GOT3 (cell line): ENCODE measurements at places on chromosomes 2 and 18.

DNA sequence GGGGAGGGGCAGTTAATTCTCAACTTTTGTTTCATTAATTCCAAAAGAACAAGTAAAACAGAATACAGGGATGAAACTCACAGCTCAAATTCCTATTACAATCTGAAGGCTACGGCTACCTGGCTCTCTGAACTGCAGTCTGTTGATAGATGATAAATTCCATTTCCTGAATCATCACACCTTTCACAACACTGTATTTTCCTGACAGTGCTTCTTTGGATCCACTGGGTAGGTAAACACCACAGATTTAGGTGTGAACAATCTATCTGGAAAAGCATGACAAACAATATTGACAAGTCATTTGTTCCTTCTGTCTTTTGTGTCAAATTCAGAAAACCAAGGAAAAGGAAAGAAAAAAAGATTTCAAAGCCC, 843.2 kb downstream of the LRRTM4 start:
- DNase-seq, result no peak

DNA sequence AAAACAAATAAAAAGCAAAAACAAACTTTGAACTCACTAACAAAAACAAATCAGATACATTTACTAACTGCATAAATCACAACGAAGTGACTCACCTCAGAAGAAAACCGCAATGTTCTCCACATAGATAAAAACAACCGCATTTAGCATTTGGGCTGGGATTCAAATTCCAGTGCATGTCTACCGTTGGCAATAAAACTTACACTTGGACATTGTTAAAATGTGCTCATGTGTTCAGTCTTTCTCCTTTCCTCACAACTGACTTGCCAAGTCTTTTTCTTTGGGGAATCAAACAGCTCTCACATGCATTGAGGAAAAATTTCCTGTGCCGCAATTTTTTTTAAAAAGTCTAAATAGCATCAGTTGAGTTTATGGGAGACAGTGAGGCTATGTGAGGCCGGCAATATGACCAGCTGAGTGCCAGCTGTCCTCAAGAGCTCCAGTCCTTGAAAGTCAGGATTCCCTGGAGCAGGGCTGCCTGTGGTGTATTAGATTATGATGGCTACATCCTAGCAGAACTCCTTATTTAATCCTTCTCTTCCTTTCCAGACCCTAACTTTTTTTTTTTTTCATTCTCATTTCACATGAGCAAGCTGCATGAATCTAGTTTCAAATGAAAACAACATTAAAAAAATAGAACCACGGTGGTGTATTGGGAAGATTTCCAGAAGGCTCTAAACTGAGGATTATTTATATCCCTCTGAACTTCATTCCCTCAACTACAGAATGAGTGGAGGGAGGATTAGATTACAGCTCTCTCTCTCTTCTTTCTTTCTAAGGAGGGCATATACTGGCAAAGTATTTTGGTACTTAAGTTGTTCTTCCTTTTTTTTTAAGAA, 70.2 kb upstream of the MEIS1 start:
- DNase-seq, result no peak

DNA sequence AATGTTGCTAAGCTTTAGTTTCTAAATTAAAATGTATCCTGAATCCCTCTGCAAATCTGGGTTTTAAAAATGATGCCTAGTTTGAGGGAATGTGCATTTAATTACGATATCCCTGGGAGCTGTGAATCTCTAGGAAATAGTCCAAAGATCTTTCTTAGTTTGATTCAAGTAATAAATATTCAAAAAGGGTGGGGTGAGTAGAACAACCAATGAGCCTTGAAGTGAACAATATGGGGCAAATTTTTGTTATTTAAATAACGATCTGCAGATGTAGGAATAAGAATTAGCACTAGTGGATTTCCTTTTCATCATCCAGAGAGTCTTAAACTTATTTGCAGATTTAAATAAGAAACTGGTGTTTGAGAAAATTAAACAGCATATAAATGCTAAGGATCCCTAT, 106.3 kb downstream of the ACVR1 start:
- no peak for DNase-seq

- no peak for DNase-seq
These were observed 46.8 kb downstream of the MRPS5 start for GRCh38 chr2:95074663-95075439.

- DNase-seq, result no peak
These were observed 200.4 kb downstream of the TMEM247 start for GRCh38 chr2:46679761-46680160.

DNA sequence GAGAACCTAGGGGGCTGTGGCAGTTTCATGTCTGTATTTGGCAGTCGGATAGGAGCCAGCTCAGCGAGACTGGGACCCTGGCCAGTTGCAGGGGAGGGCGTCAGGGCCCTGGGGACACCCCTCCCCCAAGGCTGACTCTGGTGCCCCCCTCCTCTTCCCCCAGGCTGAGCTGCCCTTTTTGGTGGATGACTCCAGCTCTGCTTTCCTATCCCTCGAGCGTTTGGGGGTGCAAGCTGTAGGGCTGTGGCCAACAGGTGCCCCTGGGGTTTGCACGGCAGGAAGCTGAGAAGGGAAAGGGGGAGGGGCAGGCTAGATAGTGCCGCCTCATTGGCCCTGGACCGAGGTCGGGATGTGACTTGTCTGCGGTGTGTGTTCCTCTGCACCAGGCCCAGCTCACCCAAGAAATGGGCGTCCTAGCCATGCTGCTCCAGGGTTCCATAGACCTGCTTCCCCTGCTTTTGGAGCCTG, 26.4 kb downstream of the SPEG start:
- no peak for DNase-seq

- no peak for DNase-seq
These were observed 63.8 kb downstream of the RTP5 start for GRCh38 chr2:241933179-241933911.

DNA sequence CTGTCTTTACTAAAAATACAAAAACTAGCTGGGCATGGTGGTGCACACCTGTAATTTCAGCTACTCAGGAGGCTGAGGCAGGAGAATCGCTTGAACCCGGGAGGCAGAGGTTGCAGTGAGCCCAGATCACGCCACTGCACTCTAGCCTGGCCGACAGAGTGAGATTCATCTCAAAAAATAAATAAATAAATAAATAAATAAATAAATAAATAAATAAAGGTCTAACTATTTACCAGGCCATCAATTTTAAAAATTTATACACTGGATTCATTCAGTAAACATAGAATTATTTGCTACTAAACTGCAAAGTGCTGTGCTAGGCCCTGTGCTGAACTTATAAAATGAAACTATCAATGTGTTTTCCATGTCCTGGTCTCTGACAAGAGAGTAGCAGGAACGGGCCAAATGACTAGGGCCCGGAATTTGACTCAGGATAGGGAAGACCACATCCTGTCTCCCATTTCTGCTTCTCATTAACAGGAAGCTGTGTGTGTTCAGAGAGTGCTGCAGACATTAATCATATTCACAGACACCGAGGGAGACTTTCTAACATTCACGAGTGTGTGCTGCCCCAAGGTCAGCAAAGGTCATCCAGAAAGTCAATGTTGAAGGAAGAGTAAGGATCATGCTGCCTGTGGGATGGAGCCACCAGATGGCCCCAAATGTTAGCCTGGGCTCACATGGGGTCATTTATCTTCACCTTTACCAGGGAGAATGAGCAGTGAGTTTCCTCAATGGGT, 95.8 kb downstream of the SPP2 start:
- DNase-seq, result no peak

GRCh38 chr2:81136296-81136695, 831.7 kb upstream of the LRRTM1 start:
- no peak for DNase-seq

DNA sequence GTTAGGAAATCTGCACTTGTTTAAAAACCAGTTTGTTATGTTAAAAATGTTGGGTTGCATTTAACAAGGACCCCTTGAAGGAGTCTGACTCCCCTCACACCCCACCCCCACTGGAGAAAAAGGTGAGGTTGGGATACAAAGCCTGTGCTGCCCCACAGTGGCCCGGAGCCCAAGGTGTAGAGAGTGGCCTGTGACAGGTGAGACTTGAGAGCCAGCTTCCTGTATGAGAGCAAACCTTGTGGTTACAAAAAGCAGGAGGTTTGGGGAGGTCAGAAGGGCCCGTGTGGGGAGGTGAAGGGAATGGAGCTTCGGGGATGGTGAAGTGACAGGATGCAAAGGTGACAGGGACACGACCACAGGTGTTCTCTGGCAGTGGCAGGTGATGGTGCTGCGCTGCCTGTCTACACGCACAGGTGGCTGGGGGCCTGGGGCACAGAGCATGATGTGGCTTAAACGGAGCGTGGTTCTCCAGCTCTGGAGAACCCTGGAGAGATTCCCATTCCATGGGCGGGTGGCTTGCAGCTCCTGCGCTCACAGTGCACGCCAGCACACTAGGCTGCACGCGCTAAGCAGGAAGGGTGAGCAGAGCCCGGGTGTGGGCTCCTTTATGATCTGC, 29.0 kb downstream of the IMPA2 start:
- DNase-seq, result no peak

GRCh38 chr18:42182728-42183700, 228.0 kb downstream of the PIK3C3 start:
- DNase-seq, result no peak

- no peak for DNase-seq
These were observed 130.8 kb upstream of the ID2 start for GRCh38 chr2:8550937-8551621.

- DNase-seq, result no peak
These were observed 48.8 kb downstream of the STK39 start for GRCh38 chr2:168198476-168199207.

DNA sequence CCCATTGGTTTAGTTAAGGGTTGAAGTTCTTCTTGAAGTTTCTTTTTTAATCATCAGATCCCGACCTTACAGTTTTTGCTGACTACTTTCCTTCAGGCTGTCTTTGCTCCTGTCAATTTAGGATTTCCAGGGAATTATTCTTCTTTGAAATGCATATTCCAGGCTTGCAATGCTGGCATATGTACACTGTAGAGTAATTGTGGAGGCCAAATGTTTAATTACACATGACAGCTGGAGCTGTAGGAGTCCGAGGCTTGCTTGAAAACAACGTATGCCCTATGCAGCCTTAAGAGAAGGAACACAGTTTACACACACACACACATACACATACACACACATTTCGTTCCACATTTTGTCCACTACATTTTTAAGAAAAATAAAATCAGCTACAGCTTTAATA, 602.3 kb downstream of the TMEM182 start:
- no peak for DNase-seq

DNA sequence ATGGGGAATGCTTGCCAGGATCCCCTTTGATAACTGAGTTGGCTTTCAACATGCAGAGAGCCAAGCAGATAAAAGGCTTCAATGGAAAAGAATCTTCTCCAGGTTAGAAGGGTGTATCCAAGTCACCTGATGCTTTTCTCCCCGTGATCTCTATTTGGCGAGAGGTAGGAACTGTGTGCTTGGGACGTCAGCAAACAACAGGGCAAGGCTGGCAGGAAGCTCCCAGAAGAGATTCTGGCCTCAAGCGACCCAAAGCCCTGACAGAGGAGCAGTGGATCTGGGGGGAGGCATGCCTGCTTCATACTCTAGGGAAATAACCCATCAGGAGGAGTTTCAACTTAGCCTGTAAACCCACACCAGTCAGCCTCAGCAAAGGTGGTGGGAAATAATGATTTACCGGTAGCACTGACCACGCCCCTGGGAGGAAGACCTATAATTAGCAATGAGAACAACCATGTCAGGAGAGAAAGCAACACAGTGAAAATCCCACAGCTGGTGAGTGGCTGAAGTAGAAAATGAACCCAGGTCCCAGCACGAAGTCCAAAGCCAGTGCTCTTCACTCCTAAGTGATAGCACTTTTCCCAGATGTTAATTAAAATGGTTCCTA, 76.3 kb upstream of the SEC11C start:
- DNase-seq, result no peak

- DNase-seq, result no peak
These were observed 269.0 kb downstream of the ICOS start for GRCh38 chr2:204205538-204205937.

DNA sequence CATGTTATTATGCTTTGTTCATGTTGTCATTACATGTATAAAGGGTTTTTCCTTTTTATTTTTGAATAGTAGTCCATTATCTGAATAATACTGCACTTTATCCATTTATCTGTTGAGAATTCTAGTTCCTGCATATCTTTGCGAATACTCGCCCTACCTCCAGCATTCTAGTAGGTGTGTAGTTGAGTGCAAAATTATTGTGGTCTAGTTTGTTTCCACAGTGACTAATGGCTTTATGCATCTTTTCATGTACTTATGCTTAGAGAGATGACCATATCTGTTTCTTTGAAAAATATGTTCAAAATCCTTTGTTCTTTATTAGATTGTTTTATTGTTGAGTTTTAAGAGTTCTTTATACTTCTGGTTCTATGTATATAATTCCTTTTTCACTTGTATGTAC, 48.8 kb downstream of the EIF5B start:
- DNase-seq, result no peak

- no peak for DNase-seq
These were observed 90.6 kb upstream of the CCDC141 start for GRCh38 chr2:179140571-179140970.

DNA sequence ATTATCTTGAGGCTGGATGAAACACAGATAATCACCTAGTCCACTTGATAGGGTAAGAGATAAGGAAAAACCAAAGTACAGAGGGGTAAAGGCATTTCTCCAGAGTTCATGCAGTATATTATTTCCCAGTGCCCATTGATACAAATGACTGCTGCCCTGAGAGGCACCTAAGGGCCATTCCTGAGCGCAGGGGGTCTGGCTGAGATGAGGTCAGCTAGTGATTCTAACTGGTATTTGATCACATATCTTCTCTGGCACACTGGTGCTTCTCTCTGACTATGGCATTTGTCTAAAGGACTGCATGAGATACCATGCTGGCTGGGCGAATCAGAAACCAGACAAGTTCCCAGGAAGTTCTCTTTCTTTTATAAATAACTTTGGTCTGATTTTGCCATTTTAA, 73.3 kb upstream of the TFCP2L1 start:
- DNase-seq, result no peak

GRCh38 chr18:74073957-74074667, 73.5 kb downstream of the FBXO15 start:
- DNase-seq, result no peak

DNA sequence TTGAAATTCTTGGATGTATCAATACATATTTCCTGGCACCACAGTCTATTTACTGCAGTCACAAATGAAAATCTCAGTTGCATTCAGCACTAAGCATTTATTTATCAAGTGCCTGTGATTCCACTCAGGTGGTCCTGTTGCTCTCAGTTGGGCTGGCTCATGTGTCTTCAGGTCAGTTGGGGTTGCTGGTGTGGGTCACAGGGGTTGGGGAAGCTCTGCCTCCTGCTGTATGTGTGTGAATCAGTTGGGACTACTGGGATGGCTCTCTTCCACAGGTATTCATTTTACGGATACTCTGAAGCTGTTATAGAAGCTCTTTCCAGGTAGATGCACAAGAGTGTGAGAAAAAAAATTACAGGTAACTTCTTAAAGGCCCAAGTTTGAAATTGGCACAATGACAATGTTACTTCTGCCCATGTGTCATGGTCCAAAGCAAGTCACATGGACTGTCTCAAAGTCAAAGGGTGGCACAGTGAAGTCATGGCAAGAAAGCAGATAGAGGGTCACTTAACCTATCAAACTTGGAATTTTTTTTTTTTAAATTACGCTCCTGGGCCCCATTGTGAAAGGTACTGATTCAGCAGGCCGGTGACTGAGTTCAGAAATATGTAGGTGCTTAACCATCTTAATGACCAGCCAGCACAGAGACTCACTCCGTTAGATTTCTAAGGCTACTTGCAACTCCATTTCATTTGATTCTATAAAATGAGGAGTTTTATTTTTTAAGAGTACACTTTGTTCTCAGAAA, 249.2 kb upstream of the GCFC2 start:
- no peak for DNase-seq

- no peak for DNase-seq
These were observed 568.2 kb downstream of the THSD7B start for GRCh38 chr2:137333386-137334165.

- no peak for DNase-seq
These were observed 61.0 kb upstream of the DTNA start for GRCh38 chr18:34649080-34649479.

GRCh38 chr2:170368370-170368769, 190.4 kb downstream of the MYO3B start:
- DNase-seq, result no peak
